ENCODE measurements at places on chromosomes 12 and 14.

DNA sequence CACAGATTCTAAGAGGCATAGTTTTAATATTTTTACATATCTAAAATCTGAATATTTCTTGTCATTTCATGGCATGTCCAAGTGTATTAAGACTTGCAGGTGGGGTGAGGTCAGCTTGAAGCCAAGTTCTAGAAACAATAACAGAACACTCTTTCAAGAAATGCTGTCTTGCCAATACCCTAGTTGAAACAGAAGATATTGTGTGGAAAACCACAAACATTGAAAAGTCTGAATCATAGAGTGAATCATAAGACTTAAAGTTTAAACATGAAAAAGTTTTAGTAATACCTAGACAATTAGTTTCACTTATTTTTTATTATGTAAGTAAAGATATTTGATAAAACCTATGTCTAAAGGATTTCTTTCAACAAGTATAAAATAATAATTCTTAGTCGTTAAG is 191.5 kb upstream of the CAND1 start:
- DNase-seq = peak; percentile 20

DNA sequence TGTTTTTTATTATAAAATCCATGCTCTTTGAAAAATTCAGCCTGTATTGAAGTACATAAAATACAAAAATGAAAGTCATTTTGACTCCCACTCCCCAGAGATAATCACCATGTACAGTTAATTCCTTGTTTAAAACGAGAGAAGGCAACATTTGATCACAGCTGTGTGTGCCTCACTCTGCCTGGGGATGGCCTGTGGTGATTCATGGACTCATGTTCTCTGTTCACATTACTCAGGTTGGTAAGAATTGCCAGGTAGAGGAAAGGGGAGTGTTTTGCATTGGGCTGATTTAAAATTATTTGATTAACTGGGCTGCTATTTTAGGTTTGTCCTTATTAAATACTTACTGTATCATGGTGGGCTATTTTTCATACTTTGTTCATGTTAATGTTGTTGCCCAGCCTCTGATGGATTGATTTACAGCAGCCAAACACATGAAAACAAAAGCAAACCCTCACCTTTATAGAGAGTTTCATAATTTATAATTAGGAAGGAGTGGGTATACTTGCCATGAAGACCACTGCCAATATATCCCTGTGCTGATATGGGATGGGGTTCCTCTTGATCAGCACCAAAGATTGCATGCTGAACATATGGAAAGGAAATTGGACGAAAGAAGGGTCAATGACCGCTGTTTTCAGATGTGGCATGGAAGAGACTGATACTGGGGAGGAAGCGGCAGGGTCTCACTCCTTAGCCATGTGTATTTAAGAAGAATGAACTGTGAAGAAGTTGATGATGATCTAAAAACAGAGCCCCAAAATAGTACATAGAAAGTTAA is 3.0 kb downstream of the ZBTB1 start:
- DNase-seq = peak; percentile 47

- no peak for DNase-seq
These were observed 317.6 kb downstream of the SOX5 start for GRCh38 chr12:23631786-23632377.

DNA sequence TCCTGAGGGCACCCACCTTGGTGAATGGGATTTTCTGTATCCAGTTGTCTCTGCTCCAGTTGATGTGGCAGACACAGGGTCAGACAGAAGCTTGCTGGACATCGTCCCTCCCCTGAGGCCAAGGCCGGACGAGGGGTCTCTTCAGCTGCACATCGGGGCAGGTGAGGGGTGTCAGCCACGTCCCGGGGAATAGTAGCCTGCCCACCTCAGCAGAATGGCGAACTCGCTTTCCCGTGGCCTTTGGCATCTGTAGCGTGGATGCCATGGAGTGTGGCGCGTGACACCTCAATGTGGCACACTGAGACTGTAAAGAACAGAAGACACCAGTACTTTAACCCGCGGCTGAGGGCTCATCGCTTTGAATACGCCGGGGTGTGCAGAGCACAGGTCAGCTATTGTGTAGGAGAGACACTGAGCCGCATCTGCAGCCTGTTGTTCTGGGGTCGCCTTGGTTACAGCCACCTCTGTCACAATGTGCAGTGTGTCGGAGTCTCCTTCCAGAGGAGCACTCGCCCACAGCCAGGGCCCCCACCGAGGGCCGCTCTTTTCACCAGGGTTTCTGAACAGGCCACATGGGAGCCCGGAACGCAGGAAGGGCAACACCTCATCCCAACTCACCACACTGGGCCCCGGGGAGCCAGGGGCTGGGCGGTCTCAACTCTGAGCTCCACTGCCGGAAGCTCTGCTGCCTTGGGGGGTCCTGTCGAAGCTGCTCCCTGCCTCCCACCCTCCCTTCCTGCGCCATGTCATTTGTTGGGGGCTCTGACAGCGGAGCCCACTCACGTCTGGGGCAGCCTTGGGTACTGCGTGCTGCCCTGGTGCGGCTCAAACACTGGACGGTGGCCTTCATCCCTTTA is 77.0 kb downstream of the ADGRD1 start:
- no peak for DNase-seq

DNA sequence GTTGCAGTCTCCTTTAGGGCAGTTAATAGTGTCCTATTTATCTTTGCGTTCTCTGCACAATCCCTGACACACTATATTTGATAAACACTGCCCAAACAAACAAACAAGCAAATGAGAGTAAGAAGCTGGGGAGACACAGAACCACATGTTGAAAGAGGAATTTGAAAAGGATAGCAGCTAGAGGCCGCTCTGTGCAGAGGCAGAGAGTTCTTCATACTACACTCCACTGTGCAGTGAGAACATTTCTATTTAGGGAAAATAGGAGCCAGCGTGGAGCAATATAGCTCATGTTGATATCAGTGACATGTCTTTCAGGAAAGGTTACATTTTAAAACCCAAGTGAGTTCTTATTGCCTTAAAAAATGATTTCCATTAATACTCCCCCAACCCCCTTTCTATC is 140.3 kb upstream of the SEL1L start:
- no peak for DNase-seq

GRCh38 chr12:124543052-124543589 is 24.3 kb downstream of the NCOR2 start:
- no peak for DNase-seq

DNA sequence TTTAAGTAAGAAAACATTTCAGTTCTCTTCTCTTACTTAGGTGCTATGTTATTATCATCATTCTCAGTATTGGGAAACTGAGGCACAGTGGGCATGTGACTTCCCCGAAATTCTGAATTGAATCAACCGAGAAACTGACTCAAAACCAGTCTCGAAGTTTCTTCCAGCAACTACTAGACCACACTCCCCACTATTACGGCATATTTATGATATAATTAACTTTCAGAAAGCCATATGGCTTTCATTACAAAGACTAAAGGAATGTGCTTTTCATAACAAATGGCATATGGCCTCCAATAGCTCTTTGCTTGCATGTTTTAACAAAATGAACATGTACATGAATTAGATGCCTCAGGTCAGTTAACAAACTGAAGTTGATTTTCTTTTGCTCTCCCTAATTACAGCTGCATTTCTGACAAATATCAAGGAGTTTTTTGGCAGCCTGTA is 182.9 kb upstream of the SLC38A2 start:
- DNase-seq = peak; percentile 47

DNA sequence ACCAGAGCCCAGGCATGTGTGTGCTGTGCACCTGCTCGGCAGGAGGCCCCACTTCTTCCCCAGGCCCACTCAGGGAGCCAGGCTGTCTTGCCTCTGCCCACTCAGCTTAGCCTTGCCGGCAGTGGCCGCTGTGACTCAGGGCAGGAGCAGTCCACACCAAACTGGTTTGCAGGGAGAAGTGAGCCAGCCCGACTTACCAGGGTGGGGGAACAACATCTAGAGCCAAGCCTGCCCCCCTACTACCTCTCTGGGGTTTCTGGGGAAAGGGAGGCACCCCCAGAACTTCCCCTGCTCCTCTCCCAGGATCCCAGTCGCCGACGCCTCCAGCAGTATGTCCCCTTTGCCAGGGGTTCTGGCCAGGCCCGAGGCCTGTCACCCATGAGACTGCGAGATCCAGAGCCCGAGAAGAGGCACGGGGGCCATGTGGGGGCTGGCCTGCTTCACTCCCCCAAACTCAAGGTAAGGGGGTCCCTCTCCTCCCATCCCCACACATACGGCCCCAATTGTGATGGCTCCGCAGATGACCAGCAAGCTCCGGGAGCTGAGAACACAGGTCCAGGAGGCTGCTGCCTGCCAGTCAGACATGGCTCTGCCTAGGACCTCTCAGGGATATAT is 3.0 kb downstream of the PLEKHG6 start:
- DNase-seq = no peak

DNA sequence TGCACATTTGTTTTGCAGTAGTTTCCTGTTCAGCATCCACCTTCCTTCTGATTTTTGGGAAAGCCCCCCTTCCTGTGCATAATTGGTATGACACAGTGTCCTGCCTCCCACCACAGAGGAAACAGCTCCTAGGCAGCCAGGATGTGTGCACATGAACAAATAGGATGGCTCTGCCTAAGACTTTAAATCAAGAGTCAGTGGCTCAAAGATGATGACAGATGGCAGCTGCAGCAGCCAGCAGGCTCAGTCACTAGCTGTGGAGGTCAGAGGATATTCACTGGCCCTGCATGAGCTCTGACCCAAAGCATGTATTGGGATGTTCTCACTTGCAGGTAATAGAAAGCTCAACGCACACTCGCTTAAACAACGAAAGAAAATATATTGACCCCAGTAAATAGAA is 90.3 kb downstream of the KCNK10 start:
- no peak for DNase-seq

GRCh38 chr12:56315249-56315621 is 553 bp downstream of the CNPY2 start:
- DNase-seq = peak; percentile 28

DNA sequence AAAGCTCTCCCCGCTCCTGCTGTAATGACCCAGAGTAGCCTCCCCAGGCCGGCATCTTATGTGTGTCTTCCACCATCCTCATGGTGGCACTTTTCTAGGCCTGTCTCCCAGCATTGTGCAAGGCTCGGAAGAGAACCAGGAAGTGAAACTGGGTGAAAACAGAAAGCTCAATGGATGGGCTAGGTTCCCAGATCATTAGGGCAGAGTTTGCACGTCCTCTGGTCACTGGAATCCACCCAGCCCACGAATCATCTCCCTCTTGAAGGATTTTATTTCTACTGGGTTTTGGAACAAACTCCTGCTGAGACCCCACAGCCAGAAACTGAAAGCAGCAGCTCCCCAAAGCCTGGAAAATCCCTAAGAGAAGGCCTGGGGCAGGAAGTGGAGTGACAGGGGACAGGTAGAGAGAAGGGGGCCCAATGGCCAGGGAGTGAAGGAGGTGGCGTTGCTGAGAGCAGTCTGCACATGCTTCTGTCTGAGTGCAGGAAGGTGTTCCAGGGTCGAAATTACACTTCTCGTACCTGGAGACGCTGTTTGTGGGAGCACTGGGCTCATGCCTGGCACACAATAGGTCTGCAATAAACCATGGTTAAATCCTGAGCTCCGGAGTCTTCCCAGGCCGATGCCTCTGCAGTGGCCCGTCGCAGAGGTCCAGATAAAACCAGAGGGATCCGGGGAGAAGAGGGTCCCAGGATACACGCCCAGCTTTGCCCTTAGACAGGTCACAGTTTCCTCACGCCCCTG is 15.6 kb downstream of the ACVRL1 start:
- DNase-seq = no peak

DNA sequence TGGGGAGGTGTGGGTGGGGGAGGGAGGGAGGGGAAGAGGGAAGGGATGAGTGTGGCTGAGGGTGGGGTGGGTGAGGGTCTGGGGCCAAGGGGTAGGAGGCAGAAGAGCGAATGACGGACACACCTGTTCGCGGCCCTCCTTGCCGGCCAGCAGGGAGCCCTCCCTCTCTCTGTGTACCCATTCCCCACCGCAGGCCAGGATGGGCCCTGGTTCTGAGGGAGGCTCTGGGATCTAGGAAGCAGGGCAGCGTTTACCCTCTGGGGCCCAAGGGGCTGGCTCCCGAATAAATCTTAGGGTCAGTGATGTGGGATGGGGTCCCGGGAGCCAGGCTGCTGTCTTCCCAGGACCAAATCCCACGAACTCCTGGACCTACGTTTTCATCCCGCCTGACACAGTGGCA is 46.0 kb upstream of the ESRRB start:
- no peak for DNase-seq

- DNase-seq = no peak
These were observed 322.0 kb downstream of the AACS start for GRCh38 chr12:125387206-125387605.

- peak; percentile 60 for DNase-seq
These were observed 172.2 kb upstream of the GZMB start for GRCh38 chr14:24806061-24806678.

- no peak for DNase-seq
These were observed 23.3 kb downstream of the ACTN1 start for GRCh38 chr14:68955851-68956179.
